GOT3 (cell line): ENCODE measurements at places on chromosomes 2 and 18.

GRCh38 chr18:72197591-72197990 lies 346.6 kb downstream of the CBLN2 start:
- no peak for DNase-seq

DNA sequence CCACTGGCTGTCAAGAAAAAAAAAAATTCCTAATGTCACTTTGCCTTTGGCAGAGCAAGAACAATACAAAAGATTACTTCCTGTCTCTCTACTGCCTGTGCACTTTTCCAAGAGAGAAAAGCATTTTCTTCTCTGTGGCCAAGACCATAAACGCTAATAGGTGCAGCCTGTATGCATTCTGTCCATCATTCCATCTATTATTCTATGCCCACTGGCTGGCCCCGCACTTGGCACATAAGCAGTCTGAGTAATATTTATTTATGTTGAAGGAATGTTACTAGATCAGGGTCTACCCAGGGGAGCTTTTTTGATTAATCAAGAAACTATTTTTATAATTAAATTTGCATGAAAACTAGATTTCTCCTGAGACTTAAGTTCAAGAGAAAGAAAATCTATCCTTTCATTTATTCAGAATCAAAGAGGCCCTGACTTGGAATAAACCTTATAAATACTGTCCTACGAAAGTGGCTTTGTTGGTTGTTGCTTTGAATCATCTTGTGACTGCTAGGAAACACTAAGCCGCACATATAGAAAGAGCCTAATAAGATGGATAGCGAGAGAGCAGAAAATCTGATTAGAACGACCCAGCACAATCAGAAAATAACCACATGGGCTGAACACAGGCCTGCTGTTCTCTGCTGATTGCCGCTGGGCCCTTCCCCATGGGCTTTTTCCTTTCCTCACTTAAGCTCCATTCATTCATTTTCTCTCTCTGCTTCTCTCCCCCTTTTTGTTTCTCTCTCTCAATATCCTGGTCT lies 59.4 kb downstream of the MMADHC start:
- no peak for DNase-seq

DNA sequence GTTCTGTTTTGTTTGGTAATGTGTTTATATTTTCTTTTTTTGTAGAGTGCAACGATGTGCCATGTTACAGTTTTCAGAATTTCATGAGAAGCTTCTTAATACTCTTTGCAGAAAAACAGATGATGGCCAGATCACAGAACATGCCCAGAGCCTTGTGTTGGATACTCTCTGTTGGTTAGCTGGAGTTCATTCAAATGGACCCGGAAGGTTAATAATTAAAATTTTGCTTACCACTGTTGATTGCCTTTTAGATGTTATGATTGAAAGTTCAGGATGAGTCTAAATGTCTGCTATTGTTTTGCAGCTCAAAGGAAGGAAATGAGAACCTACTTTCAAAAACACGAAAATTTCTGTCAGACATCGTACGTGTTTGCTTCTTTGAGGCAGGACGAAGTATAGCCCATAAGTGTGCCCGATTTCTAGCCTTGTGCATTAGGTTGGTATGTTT lies 85.2 kb downstream of the BIRC6 start:
- DNase-seq = no peak

DNA sequence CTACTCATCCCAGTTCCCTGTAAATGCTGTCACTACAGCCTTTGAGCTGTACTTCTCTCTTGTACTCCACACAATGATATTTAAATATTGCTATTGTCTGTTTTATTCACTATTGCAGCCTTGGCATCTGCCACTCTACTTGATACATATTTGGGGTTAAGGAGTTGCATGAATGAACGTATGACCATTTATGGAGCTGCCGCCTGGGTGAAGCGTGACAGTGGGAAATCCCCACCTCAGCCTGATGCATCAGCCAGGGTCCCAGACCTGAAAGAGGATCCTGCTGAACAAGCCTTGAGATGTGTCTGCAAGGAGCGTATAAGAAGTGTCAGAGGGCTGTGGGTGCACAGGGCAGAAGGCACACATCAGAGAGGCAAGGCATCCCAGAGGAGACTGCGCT lies 39.1 kb downstream of the MRPL35 start:
- DNase-seq = no peak

DNA sequence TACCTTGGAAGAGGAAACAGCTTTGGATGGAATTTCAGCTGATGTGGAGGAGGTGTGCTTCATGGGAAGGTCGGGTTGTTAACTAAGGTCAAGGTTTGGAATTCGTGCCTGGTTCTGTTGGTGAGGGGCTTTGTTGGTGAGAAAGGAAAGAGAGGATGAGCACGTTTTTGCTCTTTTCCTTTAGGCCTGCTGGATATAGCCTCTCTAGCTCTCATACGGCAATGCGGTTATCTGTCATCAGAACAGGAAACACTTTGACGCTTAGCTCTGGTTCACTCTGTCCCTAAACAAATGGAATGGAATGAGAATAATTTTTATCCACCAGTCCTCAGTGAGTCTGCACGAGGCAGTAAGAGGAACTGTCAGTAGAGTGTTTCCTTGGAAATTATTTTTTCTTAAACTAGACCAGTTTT lies 169.7 kb upstream of the NOSTRIN start:
- no peak for DNase-seq

DNA sequence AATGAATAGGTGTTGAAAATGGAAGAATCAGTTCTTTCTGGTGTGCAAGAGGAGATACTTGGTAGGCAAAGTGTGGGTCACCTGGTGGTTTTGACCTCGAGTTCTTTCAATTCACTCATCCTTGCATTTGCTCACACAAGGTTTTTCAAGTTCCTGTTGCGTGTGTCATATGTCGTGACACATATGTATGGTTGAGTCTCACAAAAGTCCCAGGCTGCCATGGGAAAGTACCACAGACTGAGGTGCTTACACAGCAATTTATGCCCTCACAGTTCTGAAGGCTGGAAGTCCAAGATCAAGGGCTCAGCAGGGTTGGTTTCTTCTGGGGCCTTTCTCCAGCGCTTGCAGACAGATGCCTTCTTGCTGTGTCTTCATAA lies 64.4 kb downstream of the NCK2 start:
- no peak for DNase-seq

- DNase-seq = no peak
Observed at GRCh38 chr2:161613161-161613560, 11.1 kb upstream of the SLC4A10 start.

GRCh38 chr2:132588576-132588975 lies 81.4 kb downstream of the LYPD1 start:
- DNase-seq = no peak

GRCh38 chr18:65526099-65526498 lies 224.7 kb upstream of the CDH7 start:
- DNase-seq = no peak

- DNase-seq = no peak
Observed at GRCh38 chr18:54671291-54671881, 80.3 kb downstream of the DYNAP start.

GRCh38 chr2:234830853-234831252 lies 121.0 kb upstream of the SH3BP4 start:
- no peak for DNase-seq

GRCh38 chr2:132645722-132646539 lies 24.1 kb downstream of the LYPD1 start:
- no peak for DNase-seq

- DNase-seq = no peak
Observed at GRCh38 chr18:57416542-57416941, 18.6 kb upstream of the ONECUT2 start.

DNA sequence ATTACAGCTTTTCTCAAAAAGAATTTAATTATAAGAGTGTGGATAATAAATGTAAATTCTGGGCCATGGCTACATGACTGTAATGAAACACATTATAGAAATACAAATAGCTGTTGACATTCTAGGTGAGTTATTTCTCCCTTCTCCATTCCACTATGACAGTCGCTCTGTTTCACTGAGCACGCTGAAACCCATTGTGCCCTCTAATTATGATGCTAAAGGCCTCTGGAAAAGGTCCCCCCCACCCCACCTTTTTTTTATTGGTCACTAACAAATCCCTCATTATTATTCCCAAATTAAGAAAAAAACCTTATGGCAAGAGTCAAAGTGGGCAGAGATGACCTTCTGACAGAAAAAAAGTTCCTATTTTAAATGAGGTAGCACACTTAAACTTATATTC lies 285.0 kb upstream of the SIX3 start:
- no peak for DNase-seq

DNA sequence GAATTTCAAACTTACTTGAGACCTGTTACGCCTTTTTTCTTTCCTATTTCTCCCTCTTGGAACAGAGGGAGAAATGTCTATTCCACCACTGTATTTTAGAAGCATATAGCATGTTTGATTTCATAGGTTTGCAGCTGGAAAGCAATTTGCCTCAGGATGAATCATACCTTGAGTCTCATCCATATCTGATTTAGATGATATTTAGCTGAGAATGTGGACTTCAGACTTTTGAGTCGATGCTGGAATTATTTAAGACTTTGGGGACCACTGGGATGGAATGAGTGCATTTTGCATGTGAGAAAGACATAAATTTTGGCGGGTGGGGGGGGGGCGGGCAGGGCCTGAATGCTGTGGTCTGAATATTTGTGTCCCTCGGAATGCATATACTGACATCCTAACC lies 282.7 kb upstream of the STON1 start:
- DNase-seq = no peak

GRCh38 chr2:88560619-88561307 lies 66.5 kb downstream of the EIF2AK3 start:
- no peak for DNase-seq

DNA sequence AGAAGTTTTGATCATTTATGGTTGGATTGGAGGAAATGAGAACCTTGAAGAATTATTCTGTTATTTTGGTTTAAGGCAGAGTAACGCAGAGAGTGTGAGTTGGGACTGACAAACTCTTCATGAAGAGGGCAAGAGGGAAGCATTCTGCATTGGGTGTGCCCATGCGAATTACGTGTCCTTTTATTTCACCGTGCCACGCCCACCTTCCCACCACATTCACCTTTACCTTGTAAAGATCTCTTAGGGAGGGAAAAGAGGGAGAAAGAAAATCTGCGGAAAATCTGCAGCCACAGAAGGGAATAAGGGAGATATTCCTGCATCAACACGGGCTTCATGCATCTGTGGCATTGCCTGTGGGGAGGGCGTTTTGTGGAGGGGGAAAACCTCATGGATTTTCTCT lies 31.8 kb downstream of the SLC9A4 start:
- no peak for DNase-seq

DNA sequence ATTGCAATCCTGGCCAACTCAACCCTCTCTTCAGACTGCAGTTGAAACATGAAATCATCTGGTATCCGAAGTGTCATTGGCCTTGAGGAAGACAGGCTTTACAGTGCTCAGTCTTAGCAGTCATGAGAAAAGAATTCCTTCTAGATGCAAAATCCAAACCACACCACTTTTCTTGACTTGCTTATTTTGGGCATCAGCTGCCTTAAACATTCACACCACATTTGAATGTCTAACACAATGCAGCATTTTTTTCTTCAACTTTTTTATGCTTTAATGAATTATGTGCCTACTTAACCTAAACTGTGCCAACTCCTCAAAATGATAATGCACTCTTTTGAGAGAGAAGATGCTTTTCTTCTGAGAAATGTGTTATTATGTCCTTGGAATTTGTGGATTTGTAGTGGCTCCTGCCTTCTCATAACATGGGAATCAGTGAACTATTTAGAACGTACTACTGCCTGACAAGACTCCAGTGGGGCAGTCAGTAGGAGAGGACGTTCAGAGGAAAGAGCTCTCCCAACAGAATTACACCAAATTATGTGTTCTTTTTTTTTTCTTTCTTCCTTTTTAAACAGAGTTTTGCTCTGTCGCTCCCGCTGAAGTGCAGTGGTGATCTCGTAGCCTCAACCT lies 3.2 kb upstream of the FAM98A start:
- DNase-seq = no peak
